ENCODE measurements at places on chromosomes 1 and 21.
A peak's percentile ranks its signal among the peaks of the same experiment; 100 is the strongest.

- no peak for DNase-seq
These were observed 228.4 kb downstream of the TM2D1 start for GRCh38 chr1:61496501-61496900.

DNA sequence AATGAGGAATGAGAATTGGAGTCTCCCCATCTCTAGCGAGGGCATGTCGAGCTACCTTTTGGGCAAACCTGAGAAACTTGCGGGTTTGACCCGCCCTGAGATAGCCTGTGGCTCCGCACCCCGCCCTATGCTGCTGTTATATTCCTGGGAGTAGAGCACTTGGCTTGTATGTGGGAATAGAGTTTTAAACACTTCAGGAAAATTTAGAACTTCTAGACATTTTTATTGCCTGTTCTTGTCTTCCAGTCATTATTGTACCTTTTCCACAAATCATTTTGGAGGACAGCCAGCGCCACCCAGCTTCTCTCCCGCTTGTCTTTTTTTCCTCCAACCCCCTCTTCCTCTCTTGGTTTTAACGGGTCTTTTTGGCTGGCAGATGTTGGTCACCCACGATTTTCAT lies 738 bp downstream of the GNPAT start:
- DNase-seq = no peak

- peak; percentile 50 for DNase-seq
These were observed 101.2 kb downstream of the AKT3 start for GRCh38 chr1:243748706-243749283.

DNA sequence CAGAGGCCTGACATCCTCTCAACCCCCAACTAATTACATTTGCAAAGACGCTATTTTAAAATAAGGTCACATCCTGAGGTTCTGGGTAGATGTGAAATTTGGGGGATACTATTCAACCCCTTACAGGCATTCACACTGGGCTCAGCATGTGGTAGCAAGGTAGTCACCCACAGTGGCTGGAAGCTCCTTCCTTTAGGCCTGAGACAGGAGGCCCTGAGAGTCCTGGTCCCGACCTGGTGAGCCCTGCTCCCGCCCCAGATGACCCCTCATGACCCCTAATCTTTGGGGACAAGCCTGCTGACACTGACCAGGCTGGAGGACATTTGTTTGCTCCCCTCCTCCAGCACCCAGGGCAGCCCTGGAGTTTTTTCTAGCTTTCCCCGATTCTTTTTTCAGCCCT lies 225.9 kb downstream of the DYRK1A start:
- DNase-seq = no peak

Measured in NCI-H1048 (cell line).